ENCODE measurements at places on chromosomes 6 and 20.

DNA sequence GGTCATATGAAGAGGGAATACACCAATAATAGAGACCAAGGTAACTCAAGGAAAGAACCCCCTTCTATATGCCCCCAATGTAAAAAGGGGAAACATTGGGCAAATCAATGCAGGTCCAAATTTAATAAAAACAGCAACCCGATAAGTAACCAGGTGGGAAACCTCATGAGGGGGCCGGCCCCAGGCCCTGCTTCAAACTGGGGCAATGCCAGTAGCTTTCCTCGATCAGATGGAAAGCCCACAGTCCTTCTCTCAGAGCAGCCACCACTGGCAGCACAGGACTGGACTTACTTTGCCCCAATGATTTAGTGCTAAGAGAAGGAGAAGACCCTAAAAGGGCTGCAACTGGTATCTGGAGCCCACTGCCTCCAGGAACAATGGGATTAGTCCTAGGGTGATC lies 65.6 kb upstream of the ASCC3 start:
- no peak for DNase-seq

DNA sequence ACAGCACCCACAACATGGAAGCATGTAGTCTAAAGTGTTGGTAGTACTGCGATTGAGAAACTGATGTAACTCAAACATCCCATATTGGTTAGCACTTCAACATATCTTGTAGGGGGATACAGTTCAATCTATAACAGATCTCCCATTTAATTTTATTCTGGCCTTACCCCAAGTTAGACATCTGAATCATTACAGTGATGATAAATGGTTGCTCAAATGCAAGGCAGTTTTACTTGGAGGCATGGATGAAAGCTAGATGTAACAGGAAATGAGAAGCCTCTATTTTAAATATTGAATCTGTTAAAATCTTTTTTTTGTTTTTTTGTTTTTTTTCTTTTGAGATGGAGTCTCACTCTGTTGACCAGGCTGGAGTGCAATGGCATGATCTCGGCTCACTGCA lies 44.2 kb upstream of the FAM50B start:
- DNase-seq: no peak

- DNase-seq: no peak
Observed at GRCh38 chr6:113416170-113416569, 441.0 kb upstream of the MARCKS start.

DNA sequence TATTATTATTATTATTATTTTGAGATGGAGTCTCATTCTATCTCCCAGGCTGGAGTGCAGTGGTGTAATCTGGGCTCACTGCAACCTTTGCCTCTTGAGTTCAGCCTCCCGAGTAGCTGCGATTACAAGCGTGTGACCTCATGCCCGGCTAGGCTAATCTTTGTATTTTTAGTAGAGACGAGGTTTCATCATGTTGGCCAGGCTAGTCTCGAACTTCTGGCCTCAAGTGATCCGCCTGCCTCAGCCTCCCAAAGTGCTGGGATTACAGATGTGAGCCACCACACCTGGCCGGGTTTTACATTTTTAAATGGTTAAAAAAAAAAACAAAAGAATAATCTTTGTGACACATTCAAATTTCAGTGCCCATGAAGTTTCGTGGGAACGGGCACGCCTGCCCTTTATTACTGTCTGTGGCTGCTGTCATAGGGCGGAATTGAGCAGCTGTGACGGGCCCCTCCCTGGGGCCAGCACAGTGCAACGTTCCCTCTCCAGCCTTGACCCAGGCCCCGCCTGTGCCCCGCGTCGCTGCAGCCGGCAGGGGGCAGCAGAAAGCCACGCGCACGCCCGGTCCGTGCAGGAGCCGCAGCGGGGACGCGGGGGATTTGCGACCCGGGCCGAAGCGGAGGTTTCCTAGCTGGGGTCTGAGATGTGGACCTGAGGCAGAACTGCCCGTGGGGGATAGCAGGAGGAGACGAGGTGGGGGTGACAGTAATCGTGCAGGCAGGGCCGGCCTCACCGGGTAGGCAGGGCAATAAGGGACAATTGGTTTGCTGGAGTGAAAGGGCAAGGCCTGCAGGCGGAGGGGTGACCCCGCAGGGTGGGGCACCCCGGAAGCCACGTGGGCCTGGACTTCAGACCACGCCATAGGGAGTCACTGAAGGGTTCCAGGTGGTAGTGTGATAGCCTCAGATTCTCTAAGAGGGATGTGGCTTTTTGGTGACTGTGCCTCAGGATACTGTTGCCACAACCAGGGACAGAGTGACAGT lies 54.3 kb downstream of the SYTL3 start:
- peak; percentile 89 for DNase-seq
